Cardiac septum (tissue), 1 donor: ENCODE measurements at places on chromosomes 2 and 18. TPM values are rescaled to one million over a fixed set of nuclear protein-coding genes. Genes with fewer than 3 reads are reported as not detected.

Gene STARD6
- not detected for total RNA-seq

Gene SCYGR4
- not detected for total RNA-seq

Gene CDH7
- total RNA-seq, result 0.30 TPM

Gene FAM237A
- total RNA-seq, result 1.9 TPM

Gene BCL2L11
- total RNA-seq, result 5.2 TPM

Gene SERPINB12
- total RNA-seq, result not detected

Gene GATA6
- 76.2 TPM for total RNA-seq

Gene CABLES1
- 1.5 TPM for total RNA-seq
